Thoracic aorta (tissue), 2 donors: ENCODE measurements at places on chromosomes 5 and 9. TPM values are rescaled to one million over a fixed set of nuclear protein-coding genes. Genes with fewer than 3 reads are reported as not detected.

The PCDHA3 gene
- total RNA-seq, result 0.68 TPM

The ARL10 gene
- 10.4 TPM for total RNA-seq

The RHOBTB3 gene
- total RNA-seq, result 71.2 TPM

The TAF11L14 gene
- not detected for total RNA-seq

The CTXN3 gene
- not detected for total RNA-seq

The RNF44 gene
- 11.1 TPM for total RNA-seq

The ELOVL7 gene
- total RNA-seq, result 3.0 TPM

The PCDHA11 gene
- 0.14 TPM for total RNA-seq

The TLX3 gene
- total RNA-seq, result not detected

The FOXD4L6 gene
- not detected for total RNA-seq

The SHLD3 gene
- 1.1 TPM for total RNA-seq

The PDCD1LG2 gene
- 1.1 TPM for total RNA-seq

The PCDHB2 gene
- 4.6 TPM for total RNA-seq

The SCAI gene
- 5.1 TPM for total RNA-seq

The FCN2 gene
- not detected for total RNA-seq

The NEUROG1 gene
- total RNA-seq, result not detected

The FGF1 gene
- 56.7 TPM for total RNA-seq

The HAPLN1 gene
- total RNA-seq, result 2.0 TPM

The FLT4 gene
- 10.8 TPM for total RNA-seq

The HAVCR1 gene
- total RNA-seq, result 6.9 TPM

The BASP1 gene
- total RNA-seq, result 48.8 TPM
